ENCODE measurements at places on chromosomes 4 and X.

DNA sequence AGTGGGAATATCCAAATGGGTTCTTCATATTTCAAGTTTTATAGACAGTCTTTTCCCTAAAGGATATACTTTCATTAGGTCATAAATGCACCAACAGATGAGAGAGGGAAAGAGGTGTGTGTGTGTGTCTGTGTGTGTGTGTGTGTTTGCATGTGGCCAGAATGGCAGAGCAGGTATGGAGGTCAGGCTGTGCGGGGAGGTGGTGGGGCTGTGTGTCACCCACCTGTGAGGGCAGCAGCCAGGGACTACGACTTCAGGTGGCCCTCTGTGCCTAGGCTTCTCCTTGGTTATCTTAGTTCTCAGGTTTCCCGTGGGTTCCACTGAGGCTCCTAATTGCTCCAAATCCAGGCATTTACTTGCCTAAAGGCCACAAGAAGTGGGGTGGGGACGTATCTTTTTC is 14.6 kb downstream of the HAND2 start:
- peaks cover 44% of the 10 kb centered on the region for H3K27me3 ChIP-seq
- no peak overlapping the region for H3K27ac ChIP-seq
- no peaks in the 10 kb centered on the region for H3K36me3 ChIP-seq
- DNase-seq, result no peak
- no peak overlapping the region for H3K4me3 ChIP-seq

DNA sequence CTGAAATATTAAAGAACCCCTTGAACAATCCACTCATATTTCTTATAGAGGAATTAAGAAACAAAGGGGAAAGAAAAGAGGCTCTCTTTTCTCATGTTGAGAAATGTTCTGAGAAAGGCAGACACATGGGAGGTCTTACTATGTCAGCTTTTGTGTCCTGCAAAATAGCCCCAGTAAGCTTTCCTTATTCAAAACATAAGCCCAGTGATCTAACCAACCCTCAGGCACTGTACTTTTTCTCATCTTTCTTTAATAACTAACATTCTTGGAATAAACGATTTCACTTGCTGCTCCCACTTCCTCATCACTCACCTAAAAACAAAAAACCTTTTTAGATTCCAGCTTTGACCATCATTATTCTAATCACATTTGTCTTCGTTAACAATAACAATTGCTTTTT is 115.9 kb downstream of the GLRA3 start:
- no peak for DNase-seq
- H3K27ac ChIP-seq, result no peak overlapping the region
- H3K4me1 ChIP-seq, result no peaks in the 10 kb centered on the region
- H3K4me3 ChIP-seq, result no peak overlapping the region
- no peaks in the 10 kb centered on the region for H3K27me3 ChIP-seq

- no peak overlapping the region for H3K4me3 ChIP-seq
- no peak overlapping the region for H3K27ac ChIP-seq
- no peaks in the 10 kb centered on the region for H3K36me3 ChIP-seq
- no peaks in the 10 kb centered on the region for H3K4me1 ChIP-seq
- H3K27me3 ChIP-seq, result no peaks in the 10 kb centered on the region
Measured at GRCh38 chr4:14368391-14368790, 633.9 kb upstream of the CPEB2 start.

- H3K4me1 ChIP-seq, result no peaks in the 10 kb centered on the region
- H3K27me3 ChIP-seq, result no peaks in the 10 kb centered on the region
- DNase-seq, result no peak
- H3K27ac ChIP-seq, result no peak overlapping the region
- no peak overlapping the region for H3K4me3 ChIP-seq
Measured at GRCh38 chr4:25842229-25842845, 20.5 kb downstream of the SEL1L3 start.

DNA sequence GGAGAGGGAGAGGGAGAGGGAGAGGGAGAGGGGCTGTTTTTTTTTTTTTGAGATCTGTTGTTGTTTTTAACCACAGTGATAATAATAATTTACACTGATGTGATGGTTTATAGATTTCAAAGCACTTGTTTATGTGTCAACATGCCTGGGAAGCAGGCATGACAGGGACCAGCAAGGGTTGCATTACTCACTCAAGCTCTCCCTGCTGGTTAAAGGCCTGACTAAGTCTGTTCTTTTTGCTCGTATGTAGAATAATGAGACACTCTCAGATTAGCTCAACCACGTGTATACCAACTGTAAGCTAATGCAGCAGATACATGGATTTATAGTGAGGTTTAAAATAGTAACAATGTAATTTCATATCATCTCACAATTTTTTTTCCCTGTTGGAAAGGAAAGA is 134.6 kb upstream of the BOD1L1 start:
- H3K27ac ChIP-seq, result no peak overlapping the region
- H3K4me3 ChIP-seq, result no peak overlapping the region
- no peaks in the 10 kb centered on the region for H3K27me3 ChIP-seq
- H3K36me3 ChIP-seq, result no peaks in the 10 kb centered on the region

DNA sequence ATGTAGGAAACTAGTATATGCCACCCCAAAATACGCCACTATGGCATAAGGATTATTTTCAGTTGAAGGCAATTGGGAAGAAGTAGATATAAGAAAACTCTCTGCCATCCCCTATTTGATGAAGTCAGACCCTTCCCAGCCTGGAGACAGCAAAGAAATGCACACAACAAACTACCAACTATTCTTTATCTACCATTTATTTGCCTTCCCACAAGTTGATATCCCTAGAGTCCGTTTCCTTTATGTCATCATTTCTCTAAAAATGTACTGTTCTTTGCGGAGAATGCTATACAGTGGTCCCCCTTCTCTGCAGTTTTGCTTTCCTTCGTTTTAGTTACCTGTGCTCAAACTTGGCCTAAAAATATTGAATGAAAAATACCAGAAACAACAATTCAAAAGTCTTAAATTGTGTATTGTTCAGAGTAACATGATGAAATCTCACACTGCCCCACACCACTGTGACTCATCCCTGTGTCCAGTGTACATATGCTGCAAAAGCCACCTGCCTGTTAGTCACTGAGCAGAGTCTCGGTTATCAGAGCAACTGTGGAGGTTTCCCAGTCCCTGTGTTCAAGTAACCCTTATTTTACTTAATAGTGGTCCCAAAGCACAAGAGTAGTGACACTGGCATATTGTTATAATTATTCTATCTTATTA is 152.3 kb downstream of the WDFY3 start:
- H3K4me3 ChIP-seq, result no peak overlapping the region
- no peak overlapping the region for H3K27ac ChIP-seq
- no peaks in the 10 kb centered on the region for H3K27me3 ChIP-seq
- DNase-seq, result no peak
- no peaks in the 10 kb centered on the region for H3K36me3 ChIP-seq

GRCh38 chr4:170022211-170022610 is 4.0 kb downstream of the MFAP3L start:
- no peaks in the 10 kb centered on the region for H3K36me3 ChIP-seq
- peaks cover 5% of the 10 kb centered on the region for H3K4me1 ChIP-seq
- H3K27ac ChIP-seq, result no peak overlapping the region
- H3K4me3 ChIP-seq, result no peak overlapping the region
- no peaks in the 10 kb centered on the region for H3K27me3 ChIP-seq
- no peak for DNase-seq

DNA sequence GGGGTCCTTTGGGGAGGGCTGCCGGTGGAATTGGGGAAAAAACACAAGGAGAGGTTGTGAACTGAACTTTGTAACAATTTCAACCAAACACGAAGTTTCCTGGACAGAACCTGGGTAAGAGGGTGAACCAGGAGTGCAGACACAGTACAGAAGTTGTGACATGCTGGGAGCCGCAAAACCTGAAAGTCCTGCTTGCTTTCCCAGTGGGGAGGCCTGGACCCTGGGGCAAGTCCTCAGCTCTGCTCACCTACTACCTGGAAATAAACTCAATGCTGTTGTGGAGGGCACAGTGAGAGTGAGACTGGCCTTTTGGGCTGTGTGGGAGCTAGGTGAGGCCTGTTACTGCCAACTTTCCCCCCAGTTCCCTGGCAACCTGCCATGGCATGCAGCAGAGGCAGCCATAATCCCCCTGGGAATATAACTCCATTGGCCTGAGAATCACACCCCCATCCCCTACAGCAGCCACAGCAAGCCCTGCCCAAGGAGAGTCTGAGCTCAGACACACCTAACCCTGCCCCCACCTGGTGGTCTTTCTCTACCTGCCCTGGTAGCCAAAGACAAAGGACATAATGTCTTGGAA is 162.8 kb downstream of the THOC2 start:
- no peak overlapping the region for H3K27ac ChIP-seq
- no peak for DNase-seq
- H3K27me3 ChIP-seq, result no peaks in the 10 kb centered on the region
- H3K4me3 ChIP-seq, result no peak overlapping the region
- no peaks in the 10 kb centered on the region for H3K4me1 ChIP-seq
- no peaks in the 10 kb centered on the region for H3K36me3 ChIP-seq

GRCh38 chr4:183834252-183834651 is 70.9 kb upstream of the STOX2 start:
- H3K36me3 ChIP-seq, result no peaks in the 10 kb centered on the region
- no peaks in the 10 kb centered on the region for H3K4me1 ChIP-seq
- DNase-seq, result no peak
- no peaks in the 10 kb centered on the region for H3K27me3 ChIP-seq
- H3K4me3 ChIP-seq, result no peak overlapping the region
- peak overlapping the region; percentile 36 for H3K27ac ChIP-seq

- no peak for DNase-seq
- H3K36me3 ChIP-seq, result no peaks in the 10 kb centered on the region
- no peak overlapping the region for H3K4me3 ChIP-seq
- H3K27me3 ChIP-seq, result no peaks in the 10 kb centered on the region
- H3K4me1 ChIP-seq, result no peaks in the 10 kb centered on the region
Measured at GRCh38 chr4:42819863-42820514, 72.5 kb upstream of the GRXCR1 start.

DNA sequence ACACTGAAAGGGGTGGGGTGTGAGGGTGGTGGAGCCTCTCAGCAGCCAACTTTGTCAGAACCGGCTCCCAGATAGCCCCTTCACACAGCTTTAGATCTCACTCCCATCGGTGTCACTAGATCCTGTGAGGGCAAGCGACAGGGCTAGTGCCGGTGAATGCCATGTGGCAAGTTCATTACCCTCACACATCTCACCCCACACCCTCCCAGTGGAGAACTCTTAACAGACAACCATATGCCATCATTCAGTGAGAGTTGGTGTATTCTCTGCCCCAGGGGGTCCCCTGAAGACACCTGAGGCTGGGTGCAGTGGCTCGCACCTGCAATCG is 15.3 kb downstream of the SEPTIN6 start:
- peaks cover 5% of the 10 kb centered on the region for H3K4me1 ChIP-seq
- peak overlapping the region; percentile 24 for H3K27ac ChIP-seq
- no peaks in the 10 kb centered on the region for H3K27me3 ChIP-seq
- H3K36me3 ChIP-seq, result no peaks in the 10 kb centered on the region
- H3K4me3 ChIP-seq, result no peak overlapping the region

DNA sequence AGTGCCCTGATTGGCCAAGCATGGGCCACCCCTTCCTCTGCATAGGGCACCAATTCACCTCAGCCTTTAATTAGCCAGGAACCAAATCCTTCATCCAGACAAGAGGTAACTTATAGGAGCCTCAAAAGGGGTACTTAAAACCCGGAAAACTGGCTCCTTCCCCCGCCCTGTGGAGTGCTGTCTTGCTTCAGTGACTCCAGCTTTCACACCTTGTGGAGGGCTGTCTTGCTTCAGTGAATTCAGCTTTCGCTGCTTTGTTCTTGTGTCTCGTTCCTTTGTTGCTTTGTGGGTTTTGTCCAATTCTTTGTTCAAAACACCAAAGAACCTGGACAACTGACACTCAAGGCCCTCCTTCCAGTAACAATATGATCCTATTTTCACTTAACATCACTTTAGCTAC is 82.2 kb upstream of the FRG1 start:
- H3K4me3 ChIP-seq, result no peak overlapping the region
- H3K27me3 ChIP-seq, result no peaks in the 10 kb centered on the region
- no peaks in the 10 kb centered on the region for H3K36me3 ChIP-seq

DNA sequence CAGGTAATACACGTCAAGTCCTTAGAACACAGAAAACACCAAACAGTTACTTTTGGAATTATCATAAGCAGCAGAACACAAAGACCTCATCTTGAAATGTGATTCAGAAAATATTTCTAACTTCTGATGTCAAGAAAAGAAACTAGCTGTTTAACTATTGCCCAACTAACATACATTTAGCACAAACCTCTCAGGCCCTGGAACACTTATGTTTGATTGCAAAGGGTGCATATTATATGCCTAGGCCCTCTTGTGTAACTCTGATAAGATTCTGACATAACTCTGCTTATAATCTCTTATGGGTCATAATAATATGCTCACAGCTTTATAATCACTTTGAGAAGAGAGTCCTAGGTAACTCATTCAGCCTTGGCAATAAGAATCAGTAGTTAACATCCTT is 62.6 kb downstream of the TBC1D9 start:
- no peaks in the 10 kb centered on the region for H3K27me3 ChIP-seq
- H3K27ac ChIP-seq, result no peak overlapping the region
- no peaks in the 10 kb centered on the region for H3K4me1 ChIP-seq
- no peaks in the 10 kb centered on the region for H3K36me3 ChIP-seq
- H3K4me3 ChIP-seq, result no peak overlapping the region
- no peak for DNase-seq

DNA sequence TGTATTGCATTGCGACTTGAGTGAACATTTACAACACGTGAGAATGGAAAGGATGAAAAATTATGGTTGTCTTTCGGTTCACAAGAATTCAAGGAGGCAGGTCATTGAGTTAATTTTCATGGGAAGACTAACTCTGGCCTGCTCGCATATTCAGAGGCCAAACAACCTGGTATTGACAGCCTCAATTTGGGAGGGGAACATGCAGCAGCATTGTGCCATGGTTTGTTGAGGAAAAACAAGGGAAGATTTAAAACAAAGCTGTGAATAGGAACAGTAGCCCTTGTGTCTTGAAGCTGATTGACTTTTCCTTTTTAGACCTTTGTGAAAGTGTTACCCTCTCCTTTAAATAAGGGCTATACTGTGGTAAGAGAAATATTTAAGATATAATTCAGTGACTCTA is 31.9 kb downstream of the FAT4 start:
- DNase-seq, result no peak
- no peaks in the 10 kb centered on the region for H3K36me3 ChIP-seq
- no peaks in the 10 kb centered on the region for H3K27me3 ChIP-seq
- H3K4me3 ChIP-seq, result no peak overlapping the region
- H3K4me1 ChIP-seq, result no peaks in the 10 kb centered on the region

DNA sequence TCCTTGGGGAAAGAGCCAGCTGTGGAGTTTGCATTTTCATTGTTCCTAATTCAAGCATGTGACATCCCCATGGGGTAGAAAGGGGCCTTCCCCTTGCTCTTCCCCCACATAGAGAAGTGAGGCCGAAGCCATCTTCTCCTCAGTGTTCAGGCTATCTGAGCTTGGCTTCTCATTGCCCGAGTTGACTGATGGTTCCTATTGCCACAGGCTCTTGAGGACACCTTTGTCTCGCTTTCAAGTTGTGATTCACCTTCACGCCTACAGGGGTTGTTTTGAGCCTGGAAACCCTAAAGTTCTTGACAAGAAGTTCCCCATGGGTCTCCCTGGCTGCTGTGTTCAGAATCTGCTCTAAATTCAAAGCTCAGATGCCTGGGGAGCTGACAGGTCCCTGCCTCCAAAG is 25.0 kb downstream of the CCNQ start:
- H3K4me1 ChIP-seq, result no peaks in the 10 kb centered on the region
- no peak for DNase-seq
- no peaks in the 10 kb centered on the region for H3K36me3 ChIP-seq
- H3K4me3 ChIP-seq, result no peak overlapping the region

- no peak for DNase-seq
- H3K4me3 ChIP-seq, result peak overlapping the region; percentile 53
- no peaks in the 10 kb centered on the region for H3K36me3 ChIP-seq
- H3K4me1 ChIP-seq, result peaks cover 16% of the 10 kb centered on the region
- H3K27ac ChIP-seq, result no peak overlapping the region
Measured at GRCh38 chrX:139692506-139692849, 15.5 kb downstream of the MCF2 start.

Measured in esophagus squamous epithelium (tissue), 5 donors.